ENCODE measurements at places on chromosomes 1 and 21.

GRCh38 chr1:18536356-18536755 is 55.6 kb downstream of the KLHDC7A start:
- no peak for DNase-seq

GRCh38 chr1:101965341-101965740 is 31.4 kb downstream of the OLFM3 start:
- no peak for DNase-seq

GRCh38 chr1:196148367-196148970 is 459.8 kb downstream of the KCNT2 start:
- no peak for DNase-seq

DNA sequence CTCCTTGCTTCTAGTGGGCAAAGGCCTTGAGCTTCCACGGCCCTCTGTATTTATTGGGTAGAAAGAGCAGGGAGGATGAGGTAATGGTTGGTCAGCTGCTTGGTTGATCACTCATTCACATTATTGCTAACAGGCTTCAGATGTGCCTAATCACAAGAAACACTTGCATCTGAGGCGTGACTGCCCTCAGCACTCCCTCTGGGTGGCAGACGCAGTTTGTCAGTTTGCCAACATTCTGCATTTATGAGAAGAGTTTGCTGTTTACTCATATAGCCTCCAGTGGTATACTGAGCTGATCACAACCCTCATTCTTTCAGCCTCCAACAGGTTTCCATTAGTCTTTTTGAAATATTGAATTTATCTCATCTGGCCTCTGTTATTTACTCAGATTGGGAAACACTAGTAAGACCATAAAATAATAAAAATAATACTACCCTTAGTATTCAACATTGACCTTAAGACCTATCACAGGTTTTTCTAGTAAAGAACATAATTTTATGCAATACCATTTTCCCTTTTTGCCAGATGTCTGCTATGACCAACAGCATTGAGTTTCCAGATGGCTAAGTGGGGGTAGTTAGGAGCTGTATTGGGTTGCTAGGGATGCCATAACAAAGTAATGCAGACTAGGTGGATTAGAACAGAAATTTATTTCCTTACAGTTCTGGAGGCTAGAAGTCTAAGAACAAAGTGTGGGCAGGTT is 53.3 kb downstream of the PTGFR start:
- no peak for DNase-seq

- no peak for DNase-seq
Measured at GRCh38 chr1:2504949-2505272, 21.5 kb downstream of the PANK4 start.

DNA sequence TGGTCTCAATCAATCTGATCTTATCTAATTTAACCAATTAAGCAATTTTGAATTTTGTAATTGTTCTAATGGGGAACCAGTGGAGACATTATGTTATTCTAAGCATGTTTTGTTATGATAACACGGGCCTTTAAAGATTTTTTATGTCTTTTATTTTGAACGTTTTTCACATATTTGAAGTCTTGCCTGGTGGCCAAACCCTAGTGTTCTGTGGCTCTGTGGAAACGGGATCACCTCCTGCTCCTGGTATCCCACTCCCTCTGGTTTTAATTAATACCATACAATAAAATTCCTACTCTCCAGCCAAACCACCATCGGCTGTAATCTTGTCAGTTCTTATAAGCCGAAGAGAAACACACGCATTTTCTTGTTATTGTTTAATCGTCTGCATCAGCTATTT is 22.9 kb upstream of the LMO4 start:
- no peak for DNase-seq

DNA sequence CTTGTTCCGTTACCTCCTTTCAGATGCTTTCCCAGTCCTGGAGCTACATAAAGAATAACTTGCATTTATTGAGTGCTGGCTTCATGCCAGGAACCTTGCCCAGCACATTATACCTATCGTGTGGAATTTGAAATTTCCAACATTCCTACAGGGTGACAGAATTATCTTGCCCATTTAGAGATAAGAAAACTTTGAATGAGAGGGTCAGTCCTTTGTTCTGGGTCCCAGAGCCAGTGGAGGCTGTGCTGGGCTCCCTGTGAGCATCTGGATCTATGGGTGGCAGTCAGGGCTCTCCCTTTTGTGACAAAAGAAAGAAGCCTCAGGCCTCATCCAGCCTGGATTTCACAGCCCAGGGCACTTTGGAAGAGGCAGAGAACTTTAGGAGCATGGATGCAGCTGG is 3.2 kb downstream of the GSTM4 start:
- DNase-seq: no peak
